ENCODE measurements at places on chromosomes 7 and 10.

DNA sequence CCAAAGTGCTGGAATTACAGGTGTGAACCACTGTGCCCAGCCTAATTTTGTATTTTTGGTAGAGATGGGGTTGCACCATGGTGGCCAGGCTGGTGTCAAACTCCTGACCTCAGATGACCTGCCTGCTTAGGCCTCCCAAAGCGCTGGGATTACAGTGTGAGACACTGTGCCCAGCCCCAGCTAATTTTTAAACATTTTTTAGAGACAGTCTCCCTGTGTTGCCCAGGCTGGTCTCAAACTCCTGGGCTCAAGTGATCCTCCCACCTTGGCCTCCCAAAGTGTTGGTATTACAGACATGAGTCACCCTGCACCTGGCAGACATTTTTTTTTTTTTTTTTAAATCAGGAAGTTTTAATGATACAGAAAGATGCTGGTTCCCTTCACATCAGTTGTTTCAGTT is 15.5 kb downstream of the DENND10 start:
- no peak for DNase-seq

- DNase-seq: no peak
Measured at GRCh38 chr7:2003931-2004812, 228.6 kb downstream of the MAD1L1 start.

DNA sequence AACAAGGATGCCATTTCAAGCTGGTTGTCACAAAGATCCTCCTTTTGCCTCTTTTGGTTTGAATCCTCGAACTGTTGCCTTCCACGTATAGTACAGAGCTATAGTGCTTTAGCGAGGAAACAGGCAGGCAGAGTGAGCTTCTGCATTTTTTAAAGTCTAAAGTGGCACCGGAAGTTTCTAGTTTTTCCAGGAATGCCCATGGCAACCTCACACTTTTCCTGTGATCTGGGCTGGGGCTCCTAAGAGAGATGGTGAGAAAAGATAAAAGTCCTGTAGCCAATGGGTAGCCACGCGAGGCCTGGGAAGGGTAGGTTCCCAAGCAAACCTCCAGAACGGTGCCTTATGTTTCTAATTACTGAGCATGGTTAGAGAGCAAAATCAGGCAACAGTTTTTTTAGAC is 76.7 kb downstream of the CALD1 start:
- DNase-seq: peak; percentile 19

- no peak for DNase-seq
Measured at GRCh38 chr10:36421992-36422391, 703.4 kb upstream of the ANKRD30A start.

DNA sequence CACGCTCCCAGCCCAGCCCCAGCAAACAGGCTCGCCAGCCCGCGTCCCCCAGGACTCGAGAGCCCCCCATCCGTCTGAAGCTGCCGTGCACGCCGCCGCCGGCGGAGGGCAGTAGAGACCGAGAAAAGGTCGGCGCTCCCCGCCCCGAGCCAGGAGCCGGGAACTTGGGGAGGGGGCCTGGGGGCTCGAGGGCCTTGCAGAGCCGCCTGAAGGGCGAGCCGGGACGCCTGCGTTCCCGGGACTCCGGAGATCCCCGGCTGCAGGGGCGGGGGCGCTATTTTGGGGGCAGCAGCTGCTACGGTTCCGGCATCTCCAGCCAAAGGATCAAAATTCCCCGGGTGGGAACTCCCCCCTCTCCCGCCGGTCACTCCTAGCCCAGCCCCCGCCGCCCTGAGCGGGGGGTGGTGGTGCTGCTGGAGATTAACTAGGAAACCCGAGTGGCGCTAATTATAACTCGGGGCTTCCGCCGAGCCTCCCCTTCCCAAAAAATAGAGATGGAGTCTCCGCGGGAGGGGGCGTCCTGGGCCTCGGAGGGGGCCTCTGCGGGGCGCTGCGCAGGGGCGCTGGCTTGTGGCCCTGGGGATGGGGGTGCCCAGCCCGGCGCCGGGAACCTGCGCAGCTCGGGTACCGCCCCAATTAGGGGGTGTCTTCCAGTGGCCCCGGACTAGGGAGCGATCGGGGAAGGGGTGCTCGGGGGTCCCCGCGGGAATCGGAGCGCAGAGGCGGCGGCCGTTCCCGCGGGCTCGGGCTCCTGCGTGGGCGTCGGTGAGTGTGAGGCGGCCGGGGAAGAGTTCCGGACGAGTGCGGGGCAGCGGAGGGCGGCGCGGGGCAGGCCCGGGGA is 608 bp downstream of the ACHE start:
- DNase-seq: peak; percentile 64

- DNase-seq: no peak
Measured at GRCh38 chr10:71150796-71151195, 61.6 kb upstream of the UNC5B start.

DNA sequence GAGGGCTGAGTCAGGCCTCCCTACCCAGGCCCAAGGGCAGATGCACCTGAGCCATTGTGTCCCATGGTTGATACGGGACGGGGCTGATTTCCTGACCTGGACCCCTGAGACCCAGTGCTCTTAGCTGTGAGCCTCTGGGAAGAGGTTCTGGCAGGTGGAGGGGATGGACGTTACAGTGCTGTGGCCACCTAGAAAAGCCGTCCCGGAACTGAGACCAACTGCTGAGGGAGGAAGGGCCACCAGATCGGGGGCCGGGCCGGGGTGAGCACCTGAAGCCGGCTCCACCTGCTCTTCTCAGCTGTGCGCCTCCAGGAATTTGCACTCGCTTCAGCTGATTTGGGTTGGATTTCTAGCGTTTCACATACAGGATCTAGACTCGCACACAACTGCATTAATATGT is 35.4 kb downstream of the CHST12 start:
- no peak for DNase-seq

DNA sequence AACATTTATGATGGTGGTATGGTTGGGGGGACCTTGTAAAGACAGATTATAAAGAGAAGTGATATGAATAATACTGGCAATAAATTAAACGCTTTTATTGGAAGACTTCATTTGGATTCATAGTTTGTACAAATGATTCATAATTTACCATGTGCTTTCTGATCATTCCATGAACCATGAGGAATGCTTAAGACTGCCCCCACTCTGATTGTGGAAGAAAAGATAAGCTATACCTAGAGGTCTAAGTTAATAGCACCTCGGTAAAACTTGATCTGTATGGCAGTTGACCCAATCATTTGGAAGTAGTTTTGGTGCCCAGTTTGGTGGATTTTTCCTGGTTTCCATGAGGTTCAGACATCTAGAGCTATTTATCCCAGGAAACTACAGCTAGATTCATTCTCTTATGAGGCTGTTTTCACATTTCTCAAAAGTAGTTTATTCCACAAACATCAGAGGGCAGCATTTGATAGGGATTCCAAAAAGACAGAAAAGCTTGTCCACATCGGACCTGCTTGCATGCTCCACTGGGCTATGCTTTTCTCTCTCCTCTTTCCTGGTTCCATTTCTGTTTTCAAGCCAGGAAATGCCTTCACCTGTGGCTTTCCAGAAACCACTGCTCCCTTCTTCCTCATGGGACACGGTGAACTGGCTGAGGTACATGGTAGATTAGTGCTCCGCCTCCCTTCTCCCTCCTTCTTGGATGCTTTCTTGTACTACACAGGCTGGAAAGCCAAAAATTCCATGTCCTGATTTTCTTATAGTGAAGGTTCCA is 29.2 kb downstream of the TFAM start:
- no peak for DNase-seq

- DNase-seq: no peak
Measured at GRCh38 chr10:76091926-76092325, 660.5 kb downstream of the LRMDA start.

- no peak for DNase-seq
Measured at GRCh38 chr7:101277155-101277554, 32.3 kb upstream of the FIS1 start.

- DNase-seq: no peak
Measured at GRCh38 chr7:134827889-134828288, 48.5 kb downstream of the CALD1 start.

DNA sequence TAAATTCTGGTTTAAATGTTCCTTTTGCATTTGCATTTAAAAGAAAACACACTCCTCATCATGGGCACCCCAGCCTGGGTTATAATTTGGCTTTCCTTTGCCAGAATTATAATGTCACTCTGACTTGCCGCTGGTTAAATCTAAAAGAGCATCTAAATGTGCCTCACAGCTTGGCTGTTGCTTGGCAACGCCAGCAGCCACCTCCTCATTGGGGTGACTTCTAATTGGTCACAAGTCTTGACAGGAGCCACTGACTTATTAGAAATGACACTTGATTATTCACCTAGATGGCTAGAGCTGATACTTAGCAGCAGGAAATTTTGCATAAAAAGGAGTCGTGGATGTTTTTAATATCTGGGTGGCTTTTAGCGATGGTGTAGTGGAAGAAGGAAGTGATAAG is 114.3 kb downstream of the TBXAS1 start:
- no peak for DNase-seq

DNA sequence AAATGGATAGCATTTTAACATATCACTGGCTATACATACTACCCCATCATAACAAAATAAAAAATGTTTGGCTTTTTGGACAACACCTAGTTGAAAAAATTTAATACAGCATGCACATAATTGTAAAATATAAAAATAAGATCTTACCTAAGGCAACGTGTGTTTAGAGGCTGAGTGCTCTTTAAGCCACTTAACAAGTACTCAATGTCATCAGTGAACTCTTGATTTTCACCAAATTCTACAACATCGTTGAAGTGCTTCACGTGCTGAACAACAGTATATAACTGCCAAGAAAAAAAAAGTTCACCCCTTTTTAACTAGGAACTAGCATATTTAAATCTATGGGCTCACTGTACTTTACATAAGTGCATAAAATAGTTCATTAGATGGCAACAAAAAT is 49.5 kb downstream of the WAPL start:
- DNase-seq: no peak

DNA sequence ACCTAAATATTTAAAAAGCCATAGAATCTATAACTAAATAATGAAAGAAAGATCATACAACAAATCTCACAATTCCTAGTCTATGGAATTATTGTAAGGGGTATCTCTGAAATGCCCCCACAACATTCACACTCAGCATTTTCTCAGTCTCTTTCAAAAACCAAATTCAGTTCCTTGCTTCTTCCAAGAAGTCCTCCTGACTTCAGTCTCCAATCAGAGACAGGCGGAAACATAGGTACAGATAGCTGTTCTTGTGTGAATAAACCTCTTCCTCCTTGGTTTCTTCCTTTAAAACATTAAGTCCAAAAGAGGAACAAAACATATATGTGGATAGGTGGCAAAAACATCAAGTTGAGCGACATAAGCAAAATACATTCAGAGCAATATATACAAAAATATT is 13.9 kb upstream of the FBXW4 start:
- peak; percentile 13 for DNase-seq

- no peak for DNase-seq
Measured at GRCh38 chr7:147818317-147818716, 772.2 kb upstream of the C7orf33 start.
